ENCODE measurements at places on chromosomes 11 and 22. TPM values are rescaled to one million over a fixed set of nuclear protein-coding genes. Genes with fewer than 3 reads are reported as not detected.

Gene OR6T1
- not detected for total RNA-seq

Gene C11orf97
- total RNA-seq = not detected

Gene MYO18B
- total RNA-seq = not detected

GRCh38 chr11:129968591-129969419, 33.8 kb downstream of the PRDM10 start:
- no peak for DNase-seq

DNA sequence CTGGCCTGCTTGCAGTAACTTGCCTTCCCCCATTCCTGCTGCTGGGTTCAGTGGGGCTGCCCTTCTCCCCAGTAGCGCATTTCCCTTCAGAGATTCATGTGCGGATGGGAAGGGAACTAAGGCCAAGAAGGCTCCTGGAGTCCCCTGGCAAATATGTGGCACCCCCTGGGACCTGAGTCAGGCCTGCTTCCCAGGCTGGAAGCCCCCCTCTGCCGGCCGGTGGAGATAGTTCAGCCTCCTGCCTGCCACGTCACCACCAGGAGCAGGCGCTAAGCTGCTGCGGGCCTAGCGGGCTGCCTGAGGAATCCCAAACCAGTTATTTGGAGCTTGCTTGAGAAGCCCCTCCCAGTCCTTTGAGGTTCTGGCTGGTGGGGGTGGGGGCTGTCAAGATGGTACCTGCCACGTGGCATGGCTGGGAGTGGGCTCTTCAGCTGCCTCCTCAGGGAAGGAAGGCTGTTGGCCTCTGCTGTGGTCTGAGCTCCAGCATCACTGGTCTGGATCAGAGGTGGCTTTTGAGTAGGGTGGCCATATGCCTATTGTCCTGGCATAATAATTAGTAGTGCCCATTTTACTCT, 2.0 kb downstream of the SERPINH1 start:
- peak; percentile 82 for DNase-seq

- peak; percentile 89 for DNase-seq
Observed at GRCh38 chr22:50305923-50306566, 1.4 kb downstream of the PLXNB2 start.

GRCh38 chr11:34313099-34313517, 44.7 kb downstream of the ABTB2 start:
- DNase-seq = peak; percentile 45
